ENCODE measurements at places on chromosomes 7 and 10.

- no peak for DNase-seq
Observed at GRCh38 chr7:118052336-118052735, 131.6 kb upstream of the LSM8 start.

DNA sequence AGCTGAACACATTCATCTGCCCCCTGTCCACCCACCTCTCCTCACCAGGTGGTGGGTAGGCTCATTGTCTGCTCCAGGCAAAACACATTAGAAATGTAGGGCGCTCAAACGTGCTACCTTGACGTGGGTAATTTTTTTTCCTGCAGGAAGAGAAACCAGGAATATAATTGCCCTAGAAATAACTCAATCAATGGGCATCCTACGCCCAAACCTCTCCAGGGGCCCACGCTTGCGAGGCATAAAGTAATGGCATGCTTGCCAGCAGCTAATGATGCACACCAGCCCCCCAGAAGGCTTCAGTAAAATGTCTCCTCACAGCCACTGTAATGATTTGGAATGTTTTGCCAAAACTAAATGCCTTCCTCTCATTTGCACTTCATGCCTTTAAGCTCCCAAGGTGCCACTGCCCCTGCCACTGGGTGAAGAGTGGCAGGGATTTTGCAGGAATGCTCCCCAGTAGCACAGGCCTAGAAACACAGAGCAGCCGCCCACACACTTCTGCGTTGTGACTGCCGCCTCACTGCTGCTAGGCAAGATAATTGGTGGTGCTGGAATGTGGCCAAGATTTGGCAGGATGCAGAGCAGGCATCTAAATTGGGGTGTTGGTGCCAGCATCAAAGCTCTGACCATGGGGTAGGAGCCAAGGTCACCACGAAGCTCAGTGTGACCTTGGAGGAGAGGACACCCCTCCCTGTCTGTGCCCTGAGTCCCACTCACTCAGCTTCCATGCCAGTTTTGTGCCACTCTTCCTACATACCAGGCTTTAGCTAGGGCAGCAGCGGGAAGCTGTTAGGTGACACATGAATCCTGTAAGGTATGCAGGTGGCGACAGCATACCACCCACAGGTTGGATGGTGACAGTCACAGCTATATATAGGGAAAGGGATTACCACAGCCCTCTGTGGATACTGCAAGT lies 48.7 kb upstream of the PPP1R3C start:
- peak; percentile 17 for DNase-seq

DNA sequence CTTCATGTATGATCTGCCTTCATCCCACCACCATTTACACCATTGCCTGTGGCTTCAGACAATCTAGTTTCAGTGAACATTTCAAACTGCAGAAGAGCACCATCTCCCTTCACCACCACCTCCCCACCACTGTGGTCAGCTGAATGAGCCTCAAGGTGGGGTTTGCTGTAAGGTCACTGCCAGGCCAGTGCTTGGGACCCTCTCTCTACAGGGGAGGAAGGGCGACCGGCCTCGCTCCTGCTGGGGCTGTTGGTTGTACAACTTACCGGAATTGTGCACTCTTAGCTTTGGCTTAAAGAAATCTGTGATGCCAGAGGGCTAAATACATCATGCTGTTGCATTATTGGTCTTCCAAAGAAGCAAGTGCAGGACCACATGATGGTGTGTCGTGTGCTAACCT lies 26.6 kb downstream of the PFKP start:
- DNase-seq = no peak

DNA sequence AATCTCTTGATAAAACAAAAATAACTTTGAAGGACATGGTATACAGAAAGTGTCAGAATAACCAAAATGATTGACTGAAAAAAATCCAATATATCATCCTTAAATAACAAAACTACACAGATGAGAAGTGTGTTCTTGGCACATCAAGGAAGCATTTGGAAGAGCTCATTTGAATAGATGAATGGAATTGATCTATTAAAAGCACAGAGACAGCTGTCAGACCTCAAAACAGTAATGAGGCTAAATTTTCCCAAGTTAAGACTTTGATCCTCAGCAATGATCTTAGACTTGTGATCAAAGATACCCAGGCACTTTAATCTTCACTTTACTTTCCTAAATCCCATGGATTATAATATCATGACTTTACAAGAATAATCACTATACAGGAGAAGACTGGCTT lies 395.4 kb upstream of the NFE2L3 start:
- DNase-seq = no peak

DNA sequence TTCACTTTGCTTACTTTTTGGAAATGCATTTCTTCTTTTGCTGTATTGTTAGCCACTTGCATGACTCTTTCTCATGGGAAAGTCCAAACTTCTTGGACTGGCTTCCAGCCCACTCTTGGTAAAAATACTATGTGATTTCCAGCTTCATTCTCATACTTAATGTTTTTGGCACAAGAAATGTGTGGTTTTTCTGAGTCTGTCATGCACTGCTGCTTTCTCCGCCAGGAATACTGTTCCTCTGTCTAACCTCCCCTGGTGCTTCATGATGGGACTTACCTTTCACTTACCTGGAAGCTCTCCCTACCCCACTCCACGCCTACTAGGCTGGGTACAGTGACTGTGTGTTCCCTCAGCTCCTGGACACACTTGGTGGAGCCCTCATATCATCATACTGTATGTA lies 18.7 kb downstream of the MGAM2 start:
- DNase-seq = no peak

DNA sequence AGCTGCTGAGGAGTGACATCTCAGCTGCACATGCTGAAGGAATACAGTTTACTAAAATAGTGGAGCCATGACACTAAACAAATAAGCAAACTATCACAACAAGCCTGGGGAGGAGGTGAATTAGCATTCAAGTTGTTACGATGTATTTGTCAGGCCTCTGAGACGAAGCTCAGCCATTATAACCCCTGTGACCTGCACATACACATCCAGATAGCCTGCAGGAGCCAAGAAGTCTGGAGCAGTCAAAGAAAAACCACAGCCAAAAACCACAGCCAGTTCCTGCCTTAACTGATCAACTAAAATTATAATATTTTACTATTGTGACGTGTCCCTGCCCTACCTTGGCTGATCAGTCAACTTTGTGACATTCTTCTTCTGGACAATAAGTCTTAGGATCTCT lies 68.6 kb downstream of the NSUN6 start:
- no peak for DNase-seq

DNA sequence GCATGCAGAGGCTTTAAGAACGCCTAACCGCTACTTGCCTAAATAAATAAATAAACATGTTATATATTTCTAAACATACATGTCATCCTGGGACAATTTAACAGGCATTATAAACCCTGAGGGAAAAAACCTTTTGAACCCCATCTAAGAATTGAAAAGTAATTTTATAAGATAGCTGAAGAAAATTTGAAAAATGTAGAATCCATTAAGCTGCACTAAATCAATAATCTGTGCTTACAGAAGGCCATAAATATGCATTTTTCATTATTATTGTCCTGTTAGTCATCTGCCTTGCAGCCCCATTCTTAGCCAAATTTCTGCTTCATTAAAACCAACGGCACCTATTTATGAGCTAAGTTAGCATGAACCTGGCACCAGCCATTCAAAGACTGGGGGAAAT lies 24.2 kb downstream of the LYZL1 start:
- no peak for DNase-seq

- DNase-seq = no peak
Observed at GRCh38 chr7:45068236-45069023, 20.3 kb downstream of the NACAD start.

DNA sequence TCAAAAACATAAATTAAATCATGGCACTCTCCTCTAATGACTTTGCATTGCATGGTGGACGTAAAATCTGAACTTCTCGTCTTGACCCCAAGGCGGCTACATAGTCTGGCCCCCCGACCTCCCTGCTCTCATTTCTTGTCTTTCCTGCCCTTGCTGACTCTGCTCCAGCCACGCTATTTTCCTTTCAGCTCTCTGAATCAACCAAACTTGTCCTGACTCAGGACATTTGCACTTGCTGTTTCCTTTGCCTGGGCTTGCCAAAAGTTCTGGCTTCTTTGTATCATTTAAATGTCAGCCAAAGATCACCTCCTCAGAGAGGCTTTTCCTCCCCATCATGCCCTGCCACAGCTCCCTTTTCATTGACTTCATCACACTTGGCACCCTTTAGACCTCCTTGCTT lies 107.7 kb upstream of the NFE2L3 start:
- no peak for DNase-seq

GRCh38 chr10:84837877-84838276 lies 509.5 kb downstream of the CCSER2 start:
- DNase-seq = no peak

DNA sequence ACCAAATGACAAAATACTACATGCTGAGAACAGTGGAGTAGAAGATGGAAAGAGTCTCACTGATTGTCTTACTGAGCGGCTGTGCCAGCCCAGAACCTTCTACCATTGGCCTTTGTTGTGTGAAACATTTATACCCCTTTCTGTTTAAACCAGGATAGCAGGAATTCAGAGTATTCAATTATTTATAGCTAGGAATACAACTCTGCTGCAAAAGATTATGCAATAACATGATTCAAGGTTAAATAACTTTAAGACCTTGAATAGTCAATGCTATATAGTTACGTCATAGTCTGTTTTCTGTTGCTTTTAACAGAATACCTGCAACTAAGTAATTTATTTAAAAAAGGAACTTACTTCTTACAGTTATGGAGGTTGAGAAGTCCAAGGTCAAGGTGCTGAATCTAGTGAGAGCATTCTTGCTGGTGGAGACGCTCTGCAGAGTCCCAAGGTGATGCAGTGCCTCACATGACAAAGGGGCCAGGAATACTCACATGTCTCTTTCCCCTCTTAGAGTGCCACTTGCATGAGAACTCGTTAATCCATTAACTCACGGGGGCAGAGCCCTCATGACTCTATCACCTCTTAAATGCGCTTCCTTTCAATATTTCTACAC lies 371.8 kb downstream of the MDFIC start:
- no peak for DNase-seq

- peak; percentile 76 for DNase-seq
Observed at GRCh38 chr10:30059209-30060107, at the start of gene JCAD. JCAD (minus strand) TSS chr10:30059586; CDS start chr10:30047812, 11,774 bp downstream.

DNA sequence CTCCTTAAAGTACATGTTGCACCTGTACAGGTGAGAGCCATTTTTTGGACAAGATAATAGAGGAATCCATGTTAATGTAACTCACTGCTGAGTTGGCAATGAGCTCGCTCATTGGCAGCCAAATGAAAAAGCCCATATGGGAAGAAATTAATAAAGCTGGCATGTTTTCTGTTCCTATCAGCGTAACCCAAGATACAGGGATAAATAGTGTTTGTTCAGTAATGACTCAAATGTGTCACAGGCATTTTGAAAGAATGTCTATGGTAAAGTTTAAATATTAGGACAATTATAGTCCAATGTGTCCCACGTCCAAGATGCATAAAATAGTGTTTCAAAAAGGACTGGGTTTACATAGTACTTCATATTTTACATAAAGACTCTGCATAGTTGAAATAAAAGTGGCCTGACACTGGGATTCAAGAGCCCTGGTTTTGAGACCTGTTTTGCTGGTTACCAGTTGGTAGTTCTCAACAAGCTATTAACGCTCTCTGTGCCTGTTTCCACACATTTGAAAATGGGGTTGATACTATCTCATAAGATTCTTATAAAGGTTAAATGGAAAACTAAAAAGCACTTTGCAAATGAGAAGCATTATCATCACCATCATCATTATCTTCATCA lies 49.1 kb downstream of the MTURN start:
- no peak for DNase-seq

GRCh38 chr7:98346515-98347069 lies 54.3 kb downstream of the BAIAP2L1 start:
- no peak for DNase-seq

GRCh38 chr10:127100983-127101615 lies 95.3 kb downstream of the INSYN2A start:
- DNase-seq = no peak

- peak; percentile 90 for DNase-seq
Observed at GRCh38 chr10:133307776-133308420, 774 bp downstream of the TUBGCP2 start.

DNA sequence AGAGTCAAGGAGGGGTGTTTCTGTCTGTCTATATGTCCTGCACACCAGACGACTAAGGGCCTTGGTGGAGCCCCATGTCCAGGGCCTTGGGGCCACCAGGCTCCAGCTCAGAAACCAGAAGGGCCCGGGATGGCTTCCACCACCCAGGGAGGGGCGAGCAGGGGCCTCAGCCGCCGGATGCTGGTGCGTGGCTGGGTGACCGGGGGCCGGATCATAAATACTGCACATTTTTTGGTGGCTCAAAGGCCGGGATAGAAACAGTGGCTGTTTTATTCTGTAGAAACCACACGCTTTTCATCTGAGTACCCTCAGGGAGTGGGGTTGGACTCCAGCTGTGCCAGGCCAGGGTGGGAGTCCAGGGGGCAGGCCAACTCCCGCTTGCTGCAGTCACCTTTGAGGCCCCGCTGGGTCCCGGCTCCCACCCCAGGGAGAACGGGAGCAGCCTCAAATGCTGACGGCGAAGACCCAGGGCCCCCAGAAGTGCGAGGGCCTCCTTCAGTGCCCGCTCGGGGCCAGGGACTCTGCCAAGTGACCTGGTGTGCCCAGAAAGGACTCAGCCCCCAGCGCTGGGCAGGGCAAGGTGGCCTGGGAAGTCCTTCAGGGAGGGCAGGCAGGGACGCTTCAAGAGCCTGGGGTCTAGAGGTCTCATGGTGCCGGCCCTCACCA lies 28.2 kb downstream of the PDGFA start:
- DNase-seq = no peak

- DNase-seq = no peak
Observed at GRCh38 chr7:94251-94801, 98.0 kb upstream of the FAM20C start.

- no peak for DNase-seq
Observed at GRCh38 chr7:65457705-65458104, 84.0 kb downstream of the ZNF92 start.

DNA sequence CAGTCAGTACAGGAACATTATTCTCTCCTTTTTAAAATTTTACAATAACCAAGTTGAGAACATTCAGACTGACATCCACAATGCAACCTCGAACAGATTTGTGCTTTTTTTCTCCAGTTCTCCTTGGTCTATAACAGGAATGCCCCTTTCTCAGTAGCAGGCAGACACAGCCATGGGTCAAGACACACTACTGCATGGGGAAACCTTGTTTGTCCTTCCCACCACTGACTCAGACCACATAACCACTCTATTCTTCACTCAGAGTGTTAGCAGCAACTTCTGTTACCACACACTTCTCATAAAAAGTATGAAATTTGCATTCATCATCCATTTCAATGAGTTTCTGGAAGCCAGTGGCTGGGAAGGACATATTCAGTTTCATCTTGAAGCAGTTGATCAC lies 421.7 kb downstream of the ADRA2A start:
- no peak for DNase-seq

DNA sequence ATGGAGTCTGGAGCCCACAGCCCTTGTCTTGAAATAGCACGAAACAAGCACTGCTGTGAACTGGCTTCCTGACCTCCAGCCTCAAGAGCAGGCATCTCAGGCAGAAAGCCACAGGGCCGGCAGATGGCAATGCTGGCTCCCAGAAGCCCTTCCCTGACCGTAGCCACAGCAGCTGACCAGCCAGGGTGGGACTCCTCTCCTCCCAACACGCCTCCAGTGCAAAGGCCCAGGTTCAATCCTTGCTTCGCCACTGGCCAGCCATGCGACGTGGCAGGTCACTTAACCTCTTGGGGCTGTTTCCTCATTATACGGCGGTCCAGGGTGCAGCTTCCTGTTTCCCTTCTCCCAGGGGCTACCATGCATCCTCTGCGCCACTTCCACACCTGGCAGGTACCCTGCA lies 12.8 kb downstream of the PRKAG2 start:
- DNase-seq = no peak
